ENCODE measurements at places on chromosomes 2 and 18. TPM values are rescaled to one million over a fixed set of nuclear protein-coding genes. Genes with fewer than 3 reads are reported as not detected.

WDCP gene
- total RNA-seq = 1.5 TPM

MC4R gene
- total RNA-seq = not detected

DNA sequence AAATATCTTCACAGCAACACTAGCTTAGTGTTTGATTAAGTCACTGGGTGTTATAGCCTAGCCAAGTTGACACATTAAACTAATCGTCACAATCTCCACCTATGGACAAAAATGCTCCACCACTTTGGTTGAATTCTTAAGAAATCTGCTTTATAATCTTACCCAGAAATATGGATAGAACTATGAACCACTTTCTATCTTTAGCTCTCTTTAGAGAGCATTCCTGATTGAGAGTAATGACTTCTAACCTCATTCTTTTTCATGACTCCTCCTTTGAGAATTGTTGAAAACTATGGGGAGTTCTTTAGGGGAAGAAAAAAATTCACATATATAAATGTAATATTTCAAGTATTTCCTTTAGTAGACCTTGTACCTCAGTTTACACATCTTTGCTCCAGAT, 1282.2 kb upstream of the ZEB2 start:
- DNase-seq = no peak
- H3K4me3 ChIP-seq = no peak overlapping the region
- H3K36me3 ChIP-seq = no peaks in the 10 kb centered on the region
- no peaks in the 10 kb centered on the region for H3K4me1 ChIP-seq
- no peaks in the 10 kb centered on the region for H3K27me3 ChIP-seq

DNA sequence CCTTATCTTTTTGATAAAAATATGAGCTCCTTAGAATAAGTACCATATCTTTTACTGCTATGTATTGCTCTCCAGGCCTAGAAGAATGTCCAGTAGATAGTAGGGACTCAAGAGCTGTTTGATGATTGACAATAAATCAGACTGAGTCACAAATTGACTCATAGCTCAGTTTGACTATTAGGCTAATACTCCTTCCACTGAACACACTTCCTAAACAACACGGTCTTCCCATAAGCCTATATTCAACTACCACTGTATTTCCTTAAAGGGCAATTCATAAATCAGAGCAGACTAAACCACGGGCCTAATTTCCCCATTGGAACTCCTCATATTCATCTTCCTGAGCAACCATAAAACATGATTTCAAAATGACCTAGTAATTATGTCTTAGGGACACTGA, 258.5 kb downstream of the ALK start:
- H3K4me1 ChIP-seq = no peaks in the 10 kb centered on the region
- DNase-seq = no peak
- H3K36me3 ChIP-seq = no peaks in the 10 kb centered on the region
- no peak overlapping the region for H3K27ac ChIP-seq

GAREM1 gene
- total RNA-seq = 22.5 TPM

- no peak overlapping the region for H3K27ac ChIP-seq
- no peak for DNase-seq
- no peaks in the 10 kb centered on the region for H3K4me1 ChIP-seq
- no peaks in the 10 kb centered on the region for H3K36me3 ChIP-seq
- H3K4me3 ChIP-seq = no peak overlapping the region
Observed at GRCh38 chr2:235378944-235379343, 114.9 kb upstream of the AGAP1 start.

EMX1 gene
- total RNA-seq = not detected

MDH1B gene
- total RNA-seq = 0.79 TPM

- peak overlapping the region; percentile 94 for H3K27ac ChIP-seq
- no peaks in the 10 kb centered on the region for H3K27me3 ChIP-seq
- peak overlapping the region; percentile 64 for H3K4me3 ChIP-seq
- H3K36me3 ChIP-seq = no peaks in the 10 kb centered on the region
- no peak for DNase-seq
- H3K4me1 ChIP-seq = peaks cover 7% of the 10 kb centered on the region
Observed at GRCh38 chr2:85355073-85355410, 473 bp downstream of the ELMOD3 start.

- no peak overlapping the region for H3K27ac ChIP-seq
- DNase-seq = no peak
- no peaks in the 10 kb centered on the region for H3K27me3 ChIP-seq
- no peaks in the 10 kb centered on the region for H3K36me3 ChIP-seq
- H3K4me3 ChIP-seq = no peak overlapping the region
Observed at GRCh38 chr2:147177071-147177857, 667.6 kb upstream of the ACVR2A start.

GRCh38 chr18:72672364-72673184, 128.4 kb upstream of the CBLN2 start:
- H3K27ac ChIP-seq = no peak overlapping the region
- no peaks in the 10 kb centered on the region for H3K27me3 ChIP-seq
- DNase-seq = no peak
- H3K36me3 ChIP-seq = no peaks in the 10 kb centered on the region

- no peak overlapping the region for H3K27ac ChIP-seq
- H3K4me1 ChIP-seq = no peaks in the 10 kb centered on the region
- no peak for DNase-seq
- H3K36me3 ChIP-seq = no peaks in the 10 kb centered on the region
- no peak overlapping the region for H3K4me3 ChIP-seq
- no peaks in the 10 kb centered on the region for H3K27me3 ChIP-seq
Observed at GRCh38 chr2:217117523-217117922, 257.7 kb upstream of the TNP1 start.

TMEM37 gene
- total RNA-seq = 18.7 TPM

DNA sequence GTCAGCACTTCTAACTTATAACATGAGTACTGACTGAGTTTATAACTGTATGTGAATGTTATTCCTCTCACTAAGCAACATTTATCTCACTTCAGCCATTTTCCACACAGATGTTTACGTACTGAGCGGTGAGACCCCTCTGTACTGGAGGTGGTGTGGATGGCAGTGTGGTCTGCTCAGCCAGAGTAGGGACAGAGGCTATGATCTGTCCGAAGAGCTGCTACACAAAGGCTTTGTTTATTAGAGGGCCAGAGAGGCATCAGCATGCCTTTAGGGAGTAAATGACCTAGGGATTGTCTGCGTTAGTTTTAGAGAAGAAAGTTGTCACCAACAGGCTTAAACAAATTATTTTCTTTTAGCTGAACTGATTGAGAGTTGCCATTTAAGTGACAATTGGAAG, 23.2 kb upstream of the TACR1 start:
- H3K4me3 ChIP-seq = no peak overlapping the region
- H3K36me3 ChIP-seq = no peaks in the 10 kb centered on the region
- no peak overlapping the region for H3K27ac ChIP-seq
- H3K27me3 ChIP-seq = no peaks in the 10 kb centered on the region

DNA sequence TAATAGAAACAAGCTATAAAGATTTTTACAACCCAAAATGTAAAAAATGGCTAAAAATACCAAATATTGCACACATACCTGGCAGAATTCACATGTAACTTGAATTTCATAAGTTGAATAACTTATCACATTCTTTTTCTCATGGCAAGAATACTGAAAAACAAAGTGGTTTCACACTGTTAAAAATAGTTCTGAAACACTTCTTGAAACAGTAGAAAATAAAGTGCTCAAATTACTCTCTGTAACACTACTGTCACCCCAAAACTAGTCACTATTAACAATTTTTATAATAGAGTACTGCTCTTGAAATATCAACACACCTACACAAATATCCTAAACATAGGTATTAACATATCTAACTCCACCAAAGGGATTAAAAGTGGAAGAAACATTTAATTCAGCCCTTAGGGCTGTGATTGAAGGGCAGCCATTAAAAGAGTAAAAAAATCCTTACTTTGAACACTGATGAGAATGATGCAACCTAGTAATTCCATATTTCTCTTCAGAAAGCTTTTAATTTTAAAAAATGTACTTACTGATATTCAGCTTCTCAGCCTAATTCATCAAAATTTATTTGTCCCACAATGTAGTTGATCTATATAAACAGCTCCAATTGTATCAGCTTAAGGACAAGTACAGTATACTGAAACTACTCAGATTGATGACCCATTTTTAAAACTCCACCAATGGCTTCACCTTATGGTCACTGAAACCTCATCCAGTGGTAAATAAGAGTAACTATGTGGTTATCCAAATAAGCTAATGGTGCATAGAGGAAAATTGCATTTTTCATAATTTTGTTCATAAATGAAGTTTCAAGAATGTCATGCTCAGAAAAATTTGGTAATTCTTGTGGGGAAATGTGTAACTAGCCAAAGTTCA, 31.4 kb downstream of the ATF2 start:
- no peaks in the 10 kb centered on the region for H3K27me3 ChIP-seq
- DNase-seq = no peak
- H3K27ac ChIP-seq = no peak overlapping the region
- peaks cover 4% of the 10 kb centered on the region for H3K4me1 ChIP-seq
- no peaks in the 10 kb centered on the region for H3K36me3 ChIP-seq

All from transverse colon (tissue), 4 donors.